ENCODE measurements at places on chromosomes 12 and 14.

GRCh38 chr12:103807561-103808238 is 33.3 kb downstream of the NT5DC3 start:
- no peak for DNase-seq

DNA sequence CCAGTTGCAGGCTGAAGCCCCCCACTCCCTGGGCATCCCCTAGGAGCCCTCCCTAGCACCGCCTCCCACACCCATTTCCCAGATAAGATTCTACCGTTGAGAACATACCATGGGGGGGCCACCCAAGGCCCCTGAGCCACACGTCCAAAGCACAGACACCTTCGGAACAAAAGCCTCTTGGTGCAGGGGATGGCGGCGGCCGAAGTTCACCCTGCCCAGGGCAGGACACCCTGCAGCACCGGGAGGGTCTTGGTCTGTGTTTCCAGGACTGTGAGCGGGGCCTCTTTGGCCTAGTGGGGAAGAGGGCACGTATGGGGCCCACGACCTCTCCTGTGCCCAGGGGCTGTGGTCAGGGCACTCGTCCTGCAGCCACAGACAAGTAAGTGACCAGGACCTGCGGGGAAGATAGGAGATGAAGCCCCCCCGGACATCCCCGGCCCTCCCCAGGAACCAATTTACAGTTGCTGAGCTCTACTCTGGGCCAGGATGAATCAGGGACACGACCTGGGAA is 154.3 kb upstream of the C14orf180 start:
- no peak for DNase-seq

DNA sequence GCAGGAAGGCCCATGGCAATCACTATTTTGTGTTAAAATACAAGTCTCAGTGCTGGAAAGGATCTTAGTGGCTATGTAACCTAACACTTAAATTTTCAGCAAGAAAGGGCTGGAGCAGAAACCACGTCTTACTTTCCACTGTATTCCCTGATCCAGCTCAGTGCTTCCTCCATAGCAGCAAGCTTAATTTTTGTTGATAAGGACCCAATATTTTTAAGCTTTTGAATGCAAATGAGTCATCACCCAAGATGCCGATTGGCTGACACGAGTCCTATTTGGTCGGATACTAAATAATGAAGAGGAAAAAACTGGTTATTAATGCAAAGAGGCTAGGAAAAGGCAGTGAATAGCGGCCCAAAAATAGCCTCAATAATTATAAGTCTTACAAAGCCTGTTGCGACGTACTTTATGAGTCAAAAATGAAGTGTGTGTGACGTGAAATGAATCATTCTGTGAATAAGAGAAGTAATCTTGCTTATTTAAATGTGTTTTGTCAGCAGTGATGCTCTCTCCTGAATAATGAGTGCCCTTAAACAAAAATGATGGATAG is 46.9 kb upstream of the IGF1 start:
- no peak for DNase-seq

DNA sequence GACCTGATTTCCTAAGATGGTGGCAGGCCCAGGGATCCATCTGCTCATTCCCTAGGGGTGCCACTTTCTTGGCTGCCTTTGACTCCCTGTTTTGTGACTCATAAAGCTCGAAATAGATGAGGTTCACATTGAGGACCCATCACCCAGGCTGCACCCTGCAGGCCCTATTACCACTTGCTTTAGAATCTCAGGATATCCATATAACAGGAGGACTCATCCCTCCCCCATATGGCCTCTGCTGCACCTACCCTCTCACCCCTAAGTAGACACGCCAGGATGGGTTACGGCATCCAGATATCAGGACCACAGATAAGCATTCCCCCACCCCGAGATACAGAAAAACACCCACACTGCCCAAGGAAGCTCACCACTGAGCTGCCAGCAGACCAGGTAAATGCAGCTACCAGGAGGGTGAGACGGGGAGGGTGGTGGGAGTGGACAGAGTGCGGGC is 155.7 kb downstream of the DPF3 start:
- DNase-seq: no peak

DNA sequence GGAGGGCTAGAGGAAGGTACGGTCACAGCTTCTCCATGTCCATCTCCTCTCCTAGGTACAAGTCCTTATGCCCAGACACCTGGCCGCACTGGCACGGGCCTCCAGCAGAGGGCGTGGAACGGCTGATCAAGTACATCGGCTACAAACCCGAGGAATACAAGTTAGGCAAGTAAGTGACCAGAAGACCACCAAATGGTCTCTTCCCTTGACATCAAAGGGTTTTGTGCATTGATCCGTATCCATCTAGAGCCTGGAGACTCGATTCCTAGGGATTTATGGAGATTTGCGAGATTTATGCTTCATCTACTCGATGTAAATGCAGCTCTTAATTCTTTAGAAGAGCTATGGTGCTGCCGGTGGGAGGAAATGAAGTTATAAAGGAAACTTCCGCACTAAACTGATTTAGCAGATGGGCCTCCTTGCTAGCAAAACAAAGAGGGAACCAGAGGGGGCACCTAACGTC is 44.2 kb downstream of the KCTD10 start:
- DNase-seq: peak; percentile 70

DNA sequence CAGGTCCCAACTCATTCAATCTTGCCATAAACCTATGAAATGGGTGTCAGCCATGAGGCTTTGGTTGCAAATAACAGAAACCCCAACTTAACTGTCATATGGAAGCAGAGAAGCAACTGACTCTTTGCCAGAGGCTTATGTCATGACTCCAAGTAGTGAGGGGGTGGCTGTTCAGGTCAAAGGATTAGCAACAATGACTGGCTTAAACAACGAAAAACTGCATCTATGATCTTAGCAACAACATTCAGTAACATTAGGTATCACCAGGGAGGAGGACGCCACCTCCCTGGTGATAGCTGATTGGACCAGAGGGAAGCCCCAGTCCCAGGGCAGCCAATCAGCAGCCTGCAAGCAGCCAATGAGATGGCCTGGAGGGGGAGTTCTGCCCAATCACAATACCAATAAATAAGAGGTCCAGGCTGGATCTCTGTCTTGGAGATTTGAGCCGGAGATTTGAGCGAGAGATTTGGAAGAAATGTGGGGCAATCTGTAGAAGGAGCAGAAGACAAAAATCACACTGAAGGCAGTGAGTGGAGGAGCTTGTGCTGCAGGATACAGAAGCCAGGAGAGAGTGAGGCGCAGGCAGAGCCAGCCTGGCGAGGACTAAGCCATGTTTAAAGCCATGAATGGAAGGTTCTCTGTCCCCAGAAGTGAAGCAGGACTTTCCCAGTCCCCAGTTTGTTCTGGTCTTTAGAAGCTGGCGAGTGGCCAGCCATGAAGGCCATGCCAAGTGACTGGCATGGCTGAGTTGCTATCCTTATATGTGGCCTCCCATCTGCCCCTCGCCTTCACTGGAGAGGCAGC is 93.3 kb downstream of the CALM1 start:
- DNase-seq: no peak

DNA sequence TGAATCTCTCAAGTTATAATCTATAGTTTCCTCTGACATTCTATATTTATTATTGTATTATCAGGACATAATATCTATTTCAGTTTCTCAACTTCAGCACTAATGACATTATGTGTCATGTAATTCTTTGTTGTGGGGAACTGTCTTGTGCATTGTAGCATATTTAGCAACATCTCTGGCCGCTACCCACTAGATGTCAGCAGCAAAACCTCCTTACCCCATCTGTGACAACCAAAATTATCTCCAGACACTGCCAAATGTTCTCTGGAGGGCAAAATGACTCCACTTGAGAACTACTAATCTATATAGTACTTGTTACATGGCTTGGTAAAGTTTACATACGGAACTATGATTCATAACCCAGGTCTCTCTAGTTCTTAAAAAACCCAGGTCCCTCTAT is 110.2 kb downstream of the RASSF9 start:
- DNase-seq: peak; percentile 60

DNA sequence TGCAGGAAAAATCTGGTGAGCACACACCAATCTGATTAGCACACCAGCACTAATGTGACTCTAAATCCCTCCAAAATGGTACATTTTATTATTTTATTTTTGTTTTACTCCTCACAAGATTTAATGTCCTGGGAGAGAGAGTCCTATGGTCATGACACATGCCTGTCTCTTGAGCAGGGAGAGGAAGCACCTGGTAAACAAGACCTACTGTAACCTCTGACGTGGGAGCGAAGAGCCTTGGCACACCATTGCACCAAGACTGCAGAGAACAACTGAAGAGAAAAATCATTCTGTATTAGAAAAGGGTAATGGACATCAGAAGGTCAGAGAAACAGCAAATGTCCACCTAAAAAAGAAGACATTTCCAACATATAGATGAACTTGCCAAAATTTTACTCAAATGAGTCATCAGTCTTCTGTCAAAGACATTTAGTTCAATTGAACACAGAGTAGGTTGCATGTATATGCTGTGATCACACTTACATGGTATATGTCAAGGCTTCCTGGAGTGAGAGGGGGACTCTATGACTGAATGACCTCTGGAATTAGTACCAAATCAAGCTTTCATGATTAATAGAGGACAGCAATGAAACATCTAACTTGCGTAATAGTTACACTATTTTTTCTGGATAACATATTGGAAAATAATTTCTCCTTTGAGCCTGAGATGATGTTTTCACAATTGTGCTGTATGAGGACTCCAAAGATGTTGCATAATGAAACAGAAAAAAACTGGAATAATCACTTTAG is 186.9 kb upstream of the FLRT2 start:
- DNase-seq: peak; percentile 3

- DNase-seq: peak; percentile 51
Measured at GRCh38 chr12:108495054-108495453, 20.0 kb upstream of the FICD start.

DNA sequence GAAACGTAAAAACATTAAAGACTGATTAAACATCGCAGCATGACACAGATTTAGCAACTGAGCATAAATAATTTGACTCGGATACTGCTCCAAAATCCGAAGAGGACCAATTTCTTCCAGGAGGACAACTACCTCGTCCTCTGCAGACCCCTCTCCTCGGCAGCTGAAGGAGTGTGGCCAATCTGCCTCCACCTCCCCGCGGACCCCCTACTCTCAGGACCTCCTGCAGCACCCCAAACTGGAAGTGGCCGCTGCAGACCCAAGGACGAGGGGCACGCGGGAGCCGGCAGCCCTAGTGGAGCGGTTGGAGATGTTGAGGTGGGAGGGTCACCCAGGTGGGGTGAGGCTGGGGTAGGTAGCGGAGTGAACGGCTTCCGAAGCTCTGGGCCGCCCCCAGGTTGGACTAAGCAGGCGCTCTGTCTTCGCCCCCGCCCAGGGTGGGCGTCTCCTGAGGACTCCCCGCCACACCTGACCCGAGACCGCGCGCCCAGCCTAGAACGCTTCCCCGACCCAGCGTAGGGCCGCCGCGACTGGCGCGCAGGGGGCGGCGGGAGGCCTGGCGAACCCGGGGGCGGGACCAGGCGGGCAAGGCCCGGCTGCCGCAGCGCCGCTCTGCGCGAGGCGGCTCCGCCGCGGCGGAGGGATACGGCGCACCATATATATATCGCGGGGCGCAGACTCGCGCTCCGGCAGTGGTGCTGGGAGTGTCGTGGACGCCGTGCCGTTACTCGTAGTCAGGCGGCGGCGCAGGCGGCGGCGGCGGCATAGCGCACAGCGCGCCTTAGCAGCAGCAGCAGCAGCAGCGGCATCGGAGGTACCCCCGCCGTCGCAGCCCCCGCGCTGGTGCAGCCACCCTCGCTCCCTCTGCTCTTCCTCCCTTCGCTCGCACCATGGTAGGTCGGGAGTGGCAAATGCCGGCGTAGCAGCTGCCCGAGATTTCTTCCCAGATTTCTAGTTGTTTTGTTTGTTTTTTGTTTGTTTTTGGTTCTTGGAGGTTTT is at the start of gene CALM1:
TSS of gene CALM1 (plus strand) at position 689 of the 999 bp plus-strand sequence. CDS start at position 891, 202 bp downstream.
- DNase-seq: peak; percentile 99

DNA sequence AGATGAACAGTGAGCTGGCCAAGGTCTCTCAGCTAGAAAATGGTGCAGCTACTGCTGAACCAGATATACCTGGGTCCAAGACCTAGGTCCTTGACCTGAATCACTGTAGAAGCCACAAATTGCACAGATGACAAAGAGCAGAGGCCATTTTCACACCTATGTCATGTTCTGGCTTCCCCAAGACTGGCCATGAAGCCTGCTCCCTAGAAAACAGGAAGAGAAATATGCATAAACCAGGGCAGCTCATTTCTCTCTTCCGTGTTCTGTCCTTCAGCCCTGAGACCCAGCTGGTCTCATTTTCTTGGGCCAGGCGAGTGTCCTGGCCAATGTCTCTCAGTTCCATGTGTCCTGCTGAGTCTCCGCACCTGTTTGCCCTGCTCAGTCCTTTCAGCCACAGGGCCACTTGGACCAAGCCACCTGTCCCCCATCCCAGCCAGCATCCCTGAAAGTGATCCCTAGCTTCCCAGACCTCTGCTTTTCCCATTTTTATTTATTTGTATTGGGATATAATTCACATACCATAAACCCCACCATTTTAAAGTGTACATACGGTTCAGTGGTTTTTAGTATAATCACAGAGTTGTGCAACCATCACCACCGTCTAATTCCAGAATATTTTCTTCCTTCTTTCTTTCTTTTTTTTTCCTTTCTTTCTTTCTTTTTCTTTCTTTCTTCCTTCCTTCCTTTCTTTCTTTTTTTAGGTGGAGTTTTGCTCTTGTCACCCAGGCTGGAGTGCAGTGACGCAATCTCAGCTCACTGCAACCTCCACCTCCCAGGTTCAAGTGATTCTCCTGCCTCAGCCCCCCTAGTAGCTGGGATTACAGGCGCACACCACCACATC is 27.0 kb downstream of the P2RX7 start:
- DNase-seq: no peak

DNA sequence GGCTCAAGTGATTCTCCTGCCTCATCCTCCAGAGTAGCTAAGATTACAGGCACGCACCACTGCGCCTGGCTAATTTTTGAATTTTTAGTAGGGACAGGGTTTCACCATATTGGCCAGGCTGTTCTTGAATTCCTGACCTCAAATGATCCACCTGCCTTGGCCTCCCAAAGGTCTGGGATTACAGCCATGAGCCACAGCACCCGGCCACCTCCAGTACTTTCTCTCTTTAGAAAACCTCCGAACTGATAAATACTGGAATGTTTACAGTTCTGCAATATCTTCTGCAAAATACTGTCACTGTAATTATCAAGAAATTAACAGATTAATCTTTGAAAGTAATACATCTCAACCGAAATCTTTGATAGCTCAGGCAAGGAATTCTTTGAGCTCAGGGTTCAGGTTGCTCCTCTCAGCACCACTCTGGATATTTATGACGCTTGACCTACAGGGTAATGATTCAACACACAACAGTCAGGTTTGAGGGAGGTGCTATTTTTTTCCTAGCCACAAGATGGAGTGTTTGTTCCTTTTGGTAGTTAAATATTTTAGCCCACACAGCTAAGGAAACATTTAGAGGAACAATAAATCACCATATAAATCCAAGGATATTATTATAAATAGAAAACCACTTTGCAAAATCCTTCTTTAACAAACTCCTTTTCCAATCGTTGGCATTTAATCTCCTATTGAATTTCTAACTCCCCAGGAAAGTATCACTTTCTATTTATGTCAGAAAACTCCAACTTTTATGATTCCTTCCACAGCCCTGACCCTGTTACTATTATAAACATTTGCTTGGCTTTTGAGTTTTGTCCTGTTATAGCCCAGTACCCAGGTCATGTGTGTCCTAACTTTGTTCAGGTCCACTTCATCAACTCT is 48.6 kb upstream of the GTF2A1 start:
- DNase-seq: peak; percentile 82

- DNase-seq: no peak
Measured at GRCh38 chr12:109624467-109624866, 50.9 kb downstream of the MVK start.

- DNase-seq: peak; percentile 80
Measured at GRCh38 chr12:15700595-15700994, 88.6 kb downstream of the EPS8 start.

GRCh38 chr14:69101331-69101826 is 51.5 kb downstream of the DCAF5 start:
- peak; percentile 73 for DNase-seq

GRCh38 chr12:91256411-91256810 is 73.8 kb upstream of the DCN start:
- DNase-seq: peak; percentile 64
